ENCODE measurements at places on chromosomes 12 and 14.

DNA sequence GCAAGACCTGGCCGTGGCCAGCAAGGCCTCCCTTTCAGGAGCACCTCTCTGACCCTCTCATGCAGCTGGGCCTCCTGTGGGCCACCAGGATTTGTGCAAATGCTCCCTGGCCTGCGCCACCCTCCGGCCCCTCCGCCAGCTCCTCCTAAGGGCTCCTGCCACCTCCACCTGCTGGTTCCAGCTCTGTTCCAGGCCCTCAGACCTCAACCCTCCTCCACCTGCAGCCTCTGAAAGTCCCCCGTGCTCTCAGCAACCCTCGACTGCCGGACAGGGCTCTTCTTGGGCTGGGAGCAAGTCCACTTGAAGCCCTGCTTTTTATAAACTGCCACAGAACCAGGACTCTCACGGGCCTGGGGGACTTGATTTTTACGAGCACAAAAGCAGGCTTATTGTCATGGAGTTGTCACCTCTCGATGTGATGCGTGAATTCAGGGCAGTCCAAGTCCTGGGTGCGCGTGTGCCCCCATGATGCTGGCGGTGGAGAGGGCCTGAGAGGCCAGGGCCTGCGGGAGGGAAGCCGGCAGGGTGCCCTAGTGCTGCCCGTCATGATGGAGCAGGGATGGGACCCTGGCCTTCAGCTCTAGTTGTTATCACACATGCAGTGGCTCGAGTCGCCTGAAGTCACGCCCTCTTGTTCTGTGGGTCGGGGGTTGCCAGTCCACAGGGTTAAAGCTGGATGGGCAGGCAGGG is 9.1 kb downstream of the TEDC1 start:
- no peak for DNase-seq

- DNase-seq, result no peak
These were observed 32.4 kb downstream of the PSEN1 start for GRCh38 chr14:73168691-73169090.

- DNase-seq, result no peak
These were observed 105.9 kb downstream of the MED13L start for GRCh38 chr12:116171549-116171948.

- DNase-seq, result no peak
These were observed 8.9 kb upstream of the CLEC6A start for GRCh38 chr12:8446642-8447547.

GRCh38 chr12:22285846-22286245 is 48.7 kb downstream of the ST8SIA1 start:
- no peak for DNase-seq

DNA sequence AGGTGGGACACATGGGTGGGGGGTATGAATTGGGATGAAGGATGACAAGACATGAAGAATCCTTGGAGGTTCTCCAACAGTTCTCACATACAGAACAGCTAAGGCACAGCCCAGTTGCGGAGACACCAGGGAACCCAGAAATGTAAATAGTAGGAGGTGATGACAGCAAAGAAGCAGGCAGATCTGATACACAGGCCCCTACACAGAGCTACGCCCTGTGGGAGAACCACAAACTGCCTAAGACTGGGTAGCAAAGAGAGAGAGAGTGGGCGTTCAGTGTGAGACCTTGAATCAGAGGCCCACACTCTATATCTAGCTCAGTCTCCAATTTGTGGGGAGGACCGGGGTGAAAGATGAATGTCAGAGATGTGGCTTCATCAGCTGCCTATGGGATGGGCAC is 9.5 kb upstream of the NUMB start:
- no peak for DNase-seq
